A172 (cell line): ENCODE measurements at places on chromosomes 4 and X. TPM values are rescaled to one million over a fixed set of nuclear protein-coding genes. Genes with fewer than 3 reads are reported as not detected.

- no peak for DNase-seq
Observed at GRCh38 chr4:52111995-52112394, 60.9 kb downstream of the SPATA18 start.

- no peak for DNase-seq
Observed at GRCh38 chr4:104909376-104909775, 237.3 kb upstream of the TET2 start.

DNA sequence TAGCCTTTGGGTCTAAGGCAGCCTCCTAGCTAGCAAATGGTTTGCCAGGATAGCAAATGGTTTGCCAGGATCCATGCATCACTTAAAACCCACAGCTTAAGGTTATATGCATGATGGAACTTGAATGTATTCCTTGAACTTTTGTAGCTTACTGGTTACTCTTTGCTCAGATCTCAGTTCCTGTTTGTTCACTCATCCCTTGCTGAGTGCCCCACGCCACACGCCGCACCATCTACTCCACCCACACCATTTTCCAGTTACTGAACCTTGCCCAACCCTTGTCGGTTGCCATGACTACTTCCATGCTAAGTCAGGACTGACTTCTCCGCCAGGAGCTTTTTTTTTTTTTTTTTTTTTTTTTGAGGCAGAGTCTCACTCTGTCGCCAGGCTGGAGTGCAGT, 29.5 kb upstream of the XIAP start:
- no peak for DNase-seq

DNA sequence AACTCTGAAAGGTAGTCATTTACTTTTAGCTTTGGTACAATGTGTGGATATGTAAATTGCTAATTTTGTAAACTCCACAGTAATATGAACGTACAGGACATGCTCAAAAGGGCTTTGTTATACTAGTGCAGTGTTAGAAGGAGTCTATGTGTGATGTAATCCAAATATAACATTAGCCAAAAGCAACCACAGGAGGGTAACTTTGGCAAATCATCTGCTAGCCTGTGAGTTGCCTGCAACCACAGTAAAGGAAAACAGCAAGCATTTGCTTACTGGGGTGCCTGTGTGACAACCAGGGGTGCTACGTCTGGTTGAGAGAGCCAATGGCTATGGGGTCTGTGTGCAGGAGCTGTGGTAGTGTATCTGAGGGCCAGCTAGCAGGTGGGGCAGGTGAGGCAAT, 245.8 kb downstream of the ADAMTS3 start:
- no peak for DNase-seq

- DNase-seq = no peak
Observed at GRCh38 chrX:88863726-88864125, 116.7 kb downstream of the CPXCR1 start.

DNA sequence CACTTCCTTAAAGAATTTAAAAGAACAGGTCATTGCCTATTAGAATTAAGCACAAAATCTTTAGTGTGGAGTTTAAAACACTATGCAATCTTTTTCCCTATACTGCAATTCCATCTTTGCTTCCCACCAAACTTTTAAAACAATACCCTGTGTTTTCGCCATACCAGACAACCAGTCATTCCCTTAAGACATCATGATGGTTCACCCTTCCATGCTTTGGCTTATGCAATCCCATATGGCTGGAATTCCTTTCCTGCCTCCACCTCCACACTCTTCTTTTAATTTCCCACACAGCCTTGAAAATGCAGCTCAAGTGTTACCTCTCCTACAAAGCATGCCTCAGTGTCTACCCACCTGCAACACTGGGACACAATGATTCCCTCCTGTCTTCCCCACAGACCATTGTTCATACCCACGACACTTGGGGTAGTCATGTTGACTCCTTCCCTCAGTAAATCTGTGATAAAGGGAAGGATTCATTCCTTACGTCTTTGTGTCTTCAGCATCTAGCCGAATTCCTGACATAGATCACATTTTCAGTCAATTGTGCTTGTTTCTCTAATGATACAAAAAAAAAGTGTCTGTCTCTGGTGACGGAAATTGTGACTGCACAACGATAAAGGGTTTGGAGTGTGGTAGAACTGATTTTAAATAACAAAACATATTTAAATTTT, 166.3 kb downstream of the FNIP2 start:
- no peak for DNase-seq

DNA sequence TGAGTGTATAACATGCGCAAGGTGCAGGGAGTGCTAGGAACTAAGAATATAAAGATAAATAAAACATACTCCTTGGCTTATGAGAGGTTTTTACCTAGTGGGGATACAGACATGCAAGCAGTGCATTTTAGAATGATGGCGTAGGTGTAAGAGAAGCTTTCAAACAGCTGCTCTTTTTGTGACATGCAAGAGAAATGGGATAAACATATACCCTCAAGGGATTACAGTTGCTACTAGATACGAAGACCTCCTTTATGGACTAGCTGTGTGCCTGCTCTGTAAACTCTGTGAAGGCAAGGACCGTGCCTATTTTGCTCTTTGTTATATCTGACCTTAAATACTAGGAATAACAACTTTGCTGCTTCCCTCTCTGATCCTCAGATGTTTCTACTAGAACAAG, 39.0 kb upstream of the SLITRK4 start:
- no peak for DNase-seq

DNA sequence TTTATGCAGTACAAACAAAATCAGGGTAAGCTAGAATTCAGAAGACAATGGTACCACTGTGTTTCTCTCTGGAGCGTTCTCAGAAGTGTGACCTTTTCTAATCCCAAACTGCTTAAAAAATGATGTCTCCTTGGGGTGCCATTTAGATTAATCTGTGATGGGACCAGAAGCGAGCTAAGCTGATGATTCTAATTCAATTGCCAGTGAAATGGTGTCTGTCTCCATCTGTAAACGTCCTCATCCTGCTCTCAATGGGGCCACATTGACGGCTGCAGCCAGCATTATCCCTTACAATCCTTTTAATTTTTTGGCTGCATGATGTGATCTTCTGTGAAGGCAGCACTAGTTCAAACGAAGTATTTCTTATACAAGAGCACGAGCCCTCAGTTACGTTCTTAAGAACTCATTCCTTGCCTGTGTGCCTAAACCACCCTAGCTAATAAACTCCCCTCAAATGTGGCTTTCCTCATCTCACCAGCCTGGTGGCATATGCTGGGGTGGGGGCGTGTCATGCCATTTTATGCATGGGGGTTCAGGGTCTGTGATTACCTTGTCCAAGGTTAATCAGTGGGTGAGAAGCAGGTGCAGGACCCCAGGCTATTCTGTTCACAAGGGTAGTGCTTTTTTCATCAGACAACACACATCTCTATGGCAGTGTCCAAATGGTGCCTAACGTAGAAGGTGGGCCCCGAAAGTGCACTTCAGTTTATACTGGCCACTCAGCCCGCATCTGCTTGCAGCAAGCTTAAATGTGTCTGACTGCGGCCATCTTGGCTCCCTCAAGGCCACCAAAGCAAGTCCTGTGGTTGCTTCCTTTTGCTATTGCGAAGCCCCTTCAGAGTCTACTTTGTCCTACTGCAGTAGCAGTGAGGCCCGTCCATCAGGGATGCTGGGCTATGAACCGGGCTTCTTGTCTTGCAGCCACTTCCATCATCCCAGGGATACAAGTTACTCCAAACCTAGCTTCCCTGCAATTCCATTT, 45.7 kb upstream of the SLC2A9 start:
- no peak for DNase-seq

PCDH19 gene
- total RNA-seq = not detected in 2 replicates

NEUROG2 gene
- not detected in 2 replicates for total RNA-seq

BCAP31 gene
- total RNA-seq = 523 and 538 TPM in 2 replicates

TXLNG gene
- 14.7 and 21.1 TPM in 2 replicates for total RNA-seq

HMX1 gene
- not detected in 2 replicates for total RNA-seq

ABCG2 gene
- 0.96 and 2.1 TPM in 2 replicates for total RNA-seq
